ENCODE measurements at places on chromosomes 7 and 10.

DNA sequence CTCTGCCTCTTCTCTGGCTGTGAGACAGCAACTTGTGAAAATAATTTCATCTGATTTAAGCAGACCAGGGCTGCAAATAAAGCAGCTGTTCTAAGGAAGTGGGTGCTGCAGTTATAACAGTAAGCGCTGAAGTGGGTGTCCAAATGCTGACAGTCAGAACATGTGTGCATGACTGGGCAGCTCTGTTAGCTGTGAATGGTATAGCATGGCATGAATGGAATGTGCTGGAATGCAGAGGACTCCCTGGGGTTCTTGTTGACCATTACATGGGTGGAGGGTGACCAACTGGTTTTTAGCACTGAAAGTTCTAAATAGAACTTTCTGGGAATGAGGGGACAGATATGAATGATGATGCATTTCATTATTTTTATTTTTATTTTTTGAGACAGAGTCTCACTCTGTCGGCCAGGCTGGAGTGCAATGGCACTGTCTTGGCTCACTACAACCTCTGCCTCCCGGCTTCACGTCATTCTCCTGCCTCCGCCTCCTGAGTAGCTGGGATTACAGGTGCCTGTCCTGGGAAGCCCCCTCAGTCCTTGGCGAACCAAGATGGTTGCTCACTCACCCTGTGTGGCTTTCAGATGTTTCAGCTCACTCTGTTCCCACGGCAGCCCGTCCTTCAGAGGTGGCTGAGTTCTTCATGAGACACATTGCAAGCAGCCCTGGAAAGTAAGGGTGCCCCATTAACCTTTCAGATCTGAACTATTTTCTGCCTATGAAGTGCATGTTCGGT is 319.8 kb upstream of the PHYHIPL start:
- DNase-seq, result no peak

GRCh38 chr7:17493446-17493845 is 195.0 kb downstream of the AHR start:
- DNase-seq, result no peak

DNA sequence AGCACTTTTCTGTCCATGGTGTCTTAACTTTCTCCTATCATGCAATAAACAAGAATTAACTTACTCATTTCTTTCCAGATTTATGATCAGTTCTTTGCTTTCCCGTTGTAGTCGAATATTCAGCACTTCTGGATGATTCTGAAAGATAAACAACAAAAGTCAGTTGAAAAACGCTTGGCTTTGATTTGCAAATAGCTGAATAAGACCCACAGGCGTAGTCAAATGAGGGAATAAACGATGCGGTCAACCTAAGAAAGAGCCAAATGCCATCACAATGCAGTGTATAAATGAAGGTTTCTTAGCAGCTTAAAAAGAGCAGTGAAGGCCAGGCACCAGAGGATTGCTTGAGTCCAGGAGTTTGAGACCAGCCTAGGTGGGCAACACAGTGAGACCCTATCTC is 109.4 kb downstream of the ADAM12 start:
- no peak for DNase-seq

DNA sequence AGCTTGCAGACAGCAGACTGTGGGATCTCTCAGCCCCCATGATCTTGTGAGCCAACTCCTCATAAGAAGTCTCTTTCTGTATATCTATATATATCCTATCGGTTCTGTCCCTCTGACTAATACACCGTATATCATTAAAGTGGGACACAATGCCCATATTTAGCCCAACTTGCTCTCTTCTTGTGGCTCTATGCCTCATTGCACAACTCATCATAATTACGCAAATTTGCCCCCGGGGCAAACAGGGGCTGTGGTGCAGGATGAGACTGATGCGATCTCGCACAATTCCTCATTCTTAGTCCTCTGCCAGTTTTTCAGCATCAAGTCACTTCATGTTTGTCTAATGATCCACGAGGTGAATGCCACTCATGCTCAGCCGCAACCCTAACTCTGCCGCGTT is 183.2 kb downstream of the PRPF18 start:
- DNase-seq, result no peak

DNA sequence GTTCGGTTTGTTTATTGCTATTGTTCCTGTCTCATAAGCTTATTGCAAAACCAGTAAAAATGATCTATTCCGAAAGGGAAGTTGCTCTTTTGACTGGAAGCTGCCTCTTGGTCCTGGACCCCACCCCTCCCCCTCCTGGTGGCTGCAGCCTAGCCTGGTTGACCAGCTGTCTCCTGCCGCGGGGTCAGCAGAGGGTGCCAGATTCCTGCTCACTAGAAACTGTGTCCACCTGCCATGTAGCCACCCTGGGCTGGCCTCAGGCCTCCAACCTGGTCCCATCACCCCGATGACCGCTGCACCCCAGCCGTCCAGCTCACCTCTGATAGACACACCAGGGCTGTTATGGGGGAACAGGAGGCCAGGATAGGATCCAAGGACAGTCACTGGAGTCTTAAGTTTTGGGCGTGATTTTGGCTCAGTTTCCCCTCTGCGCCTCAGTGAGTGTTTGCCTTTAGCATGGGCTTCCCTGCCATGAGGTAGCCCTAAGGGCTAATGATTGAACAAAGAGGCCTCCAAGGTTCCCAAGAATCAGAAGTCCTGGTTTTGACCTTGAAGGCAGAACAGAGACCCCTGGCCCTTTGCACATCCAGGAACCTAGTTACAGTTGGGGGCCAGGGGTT is 32.9 kb upstream of the SLF2 start:
- DNase-seq, result no peak

DNA sequence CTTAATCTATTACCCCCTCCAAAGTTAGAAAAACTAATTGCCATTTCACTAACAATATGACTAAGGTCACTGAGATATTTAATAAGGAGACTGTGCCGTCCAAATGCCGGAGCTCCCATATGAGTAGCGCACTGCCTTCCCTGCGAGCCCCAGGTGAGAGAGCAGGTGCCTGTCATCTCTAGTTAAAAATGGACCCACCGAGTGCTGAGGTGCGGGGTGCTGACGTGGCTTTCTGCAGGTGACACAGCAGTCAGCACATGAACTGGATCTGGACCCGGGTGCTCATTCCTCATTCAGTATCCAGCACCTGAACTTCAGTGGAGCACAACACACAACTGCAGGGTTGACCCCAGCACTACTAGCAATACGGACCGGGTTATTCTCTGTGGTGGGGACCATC is 138.0 kb upstream of the NPS start:
- DNase-seq, result no peak

DNA sequence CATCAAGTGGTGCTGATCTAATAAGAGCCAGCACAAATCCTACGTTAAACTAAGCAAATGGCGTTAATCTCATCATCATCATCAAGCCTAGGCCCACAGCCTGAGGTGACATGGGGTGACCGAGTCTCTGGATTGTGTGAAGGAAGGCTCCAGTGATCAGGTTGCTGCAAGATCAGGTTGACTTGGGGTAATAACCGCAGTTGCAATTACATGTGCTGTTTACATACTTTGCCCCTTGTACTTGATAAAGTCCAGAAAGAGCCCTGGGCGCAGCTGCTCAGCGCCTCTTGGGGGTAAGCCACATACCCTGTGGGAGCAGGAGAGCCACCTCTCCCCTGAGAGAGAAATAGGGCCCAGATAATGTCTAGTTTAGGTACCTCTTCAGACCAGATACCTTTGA is 228.1 kb downstream of the WDR11 start:
- no peak for DNase-seq

DNA sequence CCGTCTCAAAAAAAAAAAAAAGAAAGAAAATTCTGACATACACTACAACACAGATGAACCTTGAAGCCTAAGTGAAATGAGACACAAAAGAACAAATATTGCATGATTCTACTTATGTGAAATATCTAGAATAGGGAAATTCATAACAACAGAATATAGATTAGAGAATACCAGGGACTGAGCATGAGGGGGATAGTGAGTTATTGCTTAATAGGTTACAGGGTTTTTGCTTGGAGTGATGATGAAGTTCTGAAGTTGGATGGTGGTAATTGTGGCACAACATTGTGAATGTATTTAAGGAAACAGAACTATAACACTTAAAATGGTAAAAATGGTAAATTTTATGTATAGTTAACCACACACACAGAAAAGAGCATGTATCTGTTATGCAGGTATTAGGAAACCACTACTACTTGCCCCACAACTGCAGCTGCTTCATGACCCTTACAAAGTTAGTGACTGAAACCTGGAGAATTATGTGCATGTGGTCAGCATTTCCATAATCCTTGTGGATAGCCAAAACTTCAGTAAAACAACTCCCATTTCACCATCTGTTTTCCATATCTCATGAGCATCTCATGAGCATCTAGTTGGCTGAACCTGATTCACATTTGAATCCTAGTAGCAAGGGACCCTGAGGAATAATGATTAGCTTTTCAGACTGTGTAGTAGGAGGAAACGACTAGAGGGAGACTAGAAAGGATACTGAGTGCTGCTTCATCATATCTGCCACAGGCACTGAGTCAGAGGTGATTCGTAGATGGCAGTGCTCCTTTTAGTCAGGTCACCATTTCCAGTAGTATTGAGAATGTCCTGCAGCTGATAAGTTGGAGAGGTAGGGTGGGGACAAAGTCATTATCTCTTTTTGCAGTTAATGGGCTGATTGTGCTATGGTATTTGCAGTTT is 26.3 kb downstream of the SAMD8 start:
- no peak for DNase-seq

- no peak for DNase-seq
These were observed 381.3 kb downstream of the PTPRN2 start for GRCh38 chr7:158206341-158206740.

DNA sequence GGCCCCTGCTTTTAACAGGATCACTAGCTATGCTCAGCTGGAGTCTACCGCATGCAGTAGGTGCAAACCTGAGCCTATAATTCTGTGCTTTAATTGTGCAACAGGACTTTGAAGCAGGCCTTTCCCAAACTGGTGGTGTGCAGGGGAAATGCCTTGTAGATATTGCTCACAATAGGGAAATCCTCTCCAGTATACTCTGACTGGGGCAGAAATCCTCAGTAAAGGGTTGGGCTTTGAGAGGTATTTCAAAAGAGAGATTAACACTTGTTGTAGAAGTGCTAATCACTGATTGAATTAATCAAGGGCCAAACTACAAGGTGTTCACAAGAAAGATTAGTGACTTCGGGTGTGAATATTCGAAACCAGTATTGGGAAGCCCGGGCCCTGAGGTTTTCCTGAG is 58.5 kb upstream of the EXOC6 start:
- DNase-seq, result no peak

DNA sequence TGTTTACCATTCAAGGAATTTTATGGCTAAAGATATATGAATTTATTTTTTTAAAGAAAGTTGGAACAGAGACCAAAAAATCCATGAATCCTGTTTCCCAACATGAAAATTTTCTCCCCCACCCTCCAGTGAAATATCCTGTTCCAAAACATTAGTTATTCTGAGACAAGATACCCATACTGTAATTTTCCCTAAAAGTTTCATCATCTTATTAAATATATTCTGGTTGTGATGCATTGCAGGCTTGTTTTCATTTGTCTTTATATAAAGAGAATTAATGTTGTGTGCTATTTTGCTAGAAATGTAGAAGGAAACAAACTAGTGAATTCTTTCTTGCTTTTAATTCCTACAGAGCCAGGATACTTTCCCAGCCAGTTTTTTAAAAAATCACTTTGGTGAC is 106.6 kb downstream of the EXOC4 start:
- DNase-seq, result no peak

DNA sequence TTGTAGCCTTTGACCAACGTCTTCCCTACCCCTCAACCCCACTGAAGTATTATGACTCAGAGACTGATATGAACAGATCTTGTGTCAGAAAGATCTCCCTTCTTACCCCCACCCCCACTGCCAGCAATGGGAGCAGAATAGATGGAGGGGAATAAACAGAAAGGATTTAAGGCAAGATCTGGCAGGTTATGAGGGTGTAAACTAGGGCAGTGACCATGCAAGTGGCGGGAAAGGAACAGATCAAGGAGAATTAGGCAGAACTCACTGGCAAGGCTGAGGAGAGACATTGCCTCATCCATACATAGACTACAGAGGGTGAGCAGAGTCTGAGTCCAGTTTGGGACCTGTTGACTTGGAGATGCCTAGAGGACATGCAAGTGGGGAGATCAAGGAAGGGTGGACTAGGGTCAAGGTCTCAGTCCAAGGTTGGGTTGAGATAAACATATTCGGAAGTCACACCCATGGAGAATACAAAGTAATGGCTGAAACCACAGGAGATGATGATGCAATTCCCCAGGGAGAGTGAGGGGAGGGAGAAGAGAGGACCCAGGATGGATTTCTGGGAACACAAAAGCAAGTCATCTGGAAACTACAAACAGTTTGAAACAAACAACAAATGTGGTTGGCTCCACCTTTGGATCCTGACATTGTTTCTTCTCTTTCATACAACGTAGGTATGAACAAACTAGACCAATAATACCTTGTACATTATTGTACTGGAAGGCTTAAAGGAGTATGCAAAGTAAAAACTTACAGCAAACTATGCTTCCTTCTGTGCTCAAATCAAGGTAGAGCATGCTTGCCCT is 44.9 kb upstream of the IL6 start:
- DNase-seq, result no peak

DNA sequence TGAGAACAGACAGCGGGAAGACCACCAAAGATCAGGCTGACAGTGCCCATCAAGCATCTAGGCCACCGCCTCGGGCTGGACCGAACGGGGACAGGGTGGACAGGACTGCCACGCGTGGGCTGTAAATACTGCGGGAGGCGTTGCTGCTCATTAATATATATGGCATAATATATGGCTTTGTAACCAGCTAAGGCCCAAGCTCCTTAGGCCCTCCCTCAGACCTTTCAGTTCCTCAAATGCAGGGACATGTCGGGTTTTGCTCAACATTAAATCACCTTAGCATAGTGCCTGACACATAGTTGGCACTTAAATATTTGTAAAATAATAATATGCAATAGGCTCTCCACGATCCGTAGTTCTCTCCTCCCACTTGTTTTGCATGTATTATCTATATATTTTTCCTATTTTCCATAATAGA is 402 bp upstream of the TMEM168 start:
- no peak for DNase-seq

DNA sequence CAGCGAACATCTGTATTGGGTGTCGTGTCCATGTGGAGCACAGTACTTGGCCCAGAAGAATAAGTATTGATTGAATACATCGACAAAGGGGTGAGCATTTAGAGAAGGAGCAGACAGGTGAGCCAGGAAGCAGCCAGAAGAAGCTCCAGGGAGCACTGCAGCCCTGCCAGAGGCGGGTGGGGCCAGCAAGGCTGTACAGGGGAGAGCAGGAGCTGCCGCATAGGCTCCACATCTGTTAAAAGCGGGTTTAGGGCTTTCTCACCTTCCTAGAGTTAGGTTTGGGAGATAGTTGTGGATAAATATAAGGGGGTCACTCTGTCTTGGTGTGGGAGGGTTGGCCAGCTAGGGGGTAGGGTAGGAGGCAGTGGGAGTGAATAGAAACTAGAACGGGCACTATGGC is 1.3 kb upstream of the CPA1 start:
- no peak for DNase-seq

DNA sequence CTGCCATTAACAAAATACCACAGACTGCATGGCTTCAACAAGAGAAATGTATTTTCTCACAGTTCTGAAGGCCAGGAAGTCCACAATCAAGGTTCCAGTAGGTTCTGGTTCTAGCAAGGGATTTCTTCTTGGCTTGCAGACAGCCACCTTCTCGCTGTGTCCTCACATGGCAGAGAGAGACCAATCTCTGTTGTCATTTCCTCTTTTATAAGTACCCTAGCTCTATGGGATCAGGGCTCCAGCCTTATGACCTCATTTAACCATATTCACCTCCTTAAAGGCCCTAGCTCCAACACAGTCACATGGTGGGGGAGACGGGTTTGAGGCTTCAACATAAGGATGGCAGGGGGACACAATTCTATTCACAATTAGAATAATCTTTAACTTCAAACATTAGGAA is 23.6 kb downstream of the ABI1 start:
- no peak for DNase-seq
